ENCODE measurements at places on chromosomes 5 and 9. TPM values are rescaled to one million over a fixed set of nuclear protein-coding genes. Genes with fewer than 3 reads are reported as not detected.

TAS2R1 gene
- total RNA-seq = not detected

CTNNA1 gene
- total RNA-seq = 596 TPM

PRDM9 gene
- not detected for total RNA-seq

CNTLN gene
- 8.8 TPM for total RNA-seq

CDH9 gene
- not detected for total RNA-seq

ARHGEF37 gene
- total RNA-seq = 12.2 TPM

TENT4A gene
- total RNA-seq = 8.5 TPM

TEX48 gene
- not detected for total RNA-seq

CXXC5 gene
- total RNA-seq = 72.9 TPM

FCN1 gene
- total RNA-seq = not detected

NTNG2 gene
- total RNA-seq = 0.60 TPM

QRFP gene
- not detected for total RNA-seq

ADGRD2 gene
- not detected for total RNA-seq

FBXO10 gene
- 15.0 TPM for total RNA-seq

SLC1A1 gene
- total RNA-seq = 4.4 TPM

FREM1 gene
- total RNA-seq = under 0.01 TPM

SPINK6 gene
- not detected for total RNA-seq

EDIL3 gene
- total RNA-seq = 0.22 TPM

SLC46A2 gene
- total RNA-seq = not detected

RARS1 gene
- 102 TPM for total RNA-seq

CCNO gene
- total RNA-seq = not detected
